ENCODE measurements at places on chromosomes 1 and 21.

- DNase-seq = no peak
Observed at GRCh38 chr21:19507682-19508260, 1104.2 kb upstream of the TMPRSS15 start.

DNA sequence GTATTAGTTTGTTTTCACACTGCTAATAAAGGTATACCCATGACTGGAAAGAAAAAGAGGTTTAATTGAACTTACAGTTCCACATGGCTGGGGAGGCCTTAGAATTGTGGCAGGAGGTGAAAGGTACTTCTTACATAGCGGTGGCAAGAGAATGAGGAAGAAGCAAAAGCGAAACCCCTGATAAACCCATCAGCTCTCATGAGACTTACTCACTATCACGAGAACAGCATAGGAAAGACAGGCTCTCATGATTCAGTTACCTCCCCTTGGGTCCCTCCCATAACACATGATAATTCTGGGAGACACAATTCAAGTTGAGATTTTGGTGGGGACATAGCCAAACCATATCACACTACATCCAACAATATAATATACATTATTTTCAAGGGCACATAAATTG is 145.7 kb upstream of the BARHL2 start:
- no peak for DNase-seq

DNA sequence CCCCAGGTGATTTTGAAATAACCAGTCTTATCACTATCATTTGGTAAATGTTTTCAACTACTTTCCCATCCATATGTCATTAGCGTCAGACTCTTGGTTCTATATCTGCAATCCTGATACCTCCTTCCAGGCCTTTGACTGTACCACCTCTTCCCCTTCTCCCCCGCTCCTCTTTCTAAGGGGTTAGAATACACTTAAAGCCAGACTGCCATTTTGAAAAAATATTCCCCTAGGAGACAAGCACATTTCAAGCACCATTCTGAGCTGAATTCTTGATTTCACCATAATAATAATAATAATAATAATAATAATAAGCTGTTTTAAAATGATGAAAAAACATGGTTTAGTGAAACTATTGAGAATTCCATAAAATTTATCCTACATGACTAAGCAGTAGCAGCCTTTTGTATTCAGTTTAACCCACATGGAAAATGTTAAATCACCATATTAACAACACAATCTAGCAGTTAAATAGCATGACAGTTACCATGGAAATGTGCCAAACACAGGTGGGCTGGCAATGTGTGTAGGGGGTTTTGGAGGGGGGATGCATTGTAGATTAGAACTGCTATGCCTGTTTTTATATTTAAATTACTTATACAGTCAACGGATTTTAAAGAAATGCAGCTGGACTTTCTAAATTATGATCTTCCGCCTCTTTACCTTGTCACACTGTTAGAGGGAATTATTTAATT is 480.2 kb upstream of the DEPDC1 start:
- no peak for DNase-seq

GRCh38 chr1:70961374-70961975 is 86.1 kb downstream of the PTGER3 start:
- no peak for DNase-seq

DNA sequence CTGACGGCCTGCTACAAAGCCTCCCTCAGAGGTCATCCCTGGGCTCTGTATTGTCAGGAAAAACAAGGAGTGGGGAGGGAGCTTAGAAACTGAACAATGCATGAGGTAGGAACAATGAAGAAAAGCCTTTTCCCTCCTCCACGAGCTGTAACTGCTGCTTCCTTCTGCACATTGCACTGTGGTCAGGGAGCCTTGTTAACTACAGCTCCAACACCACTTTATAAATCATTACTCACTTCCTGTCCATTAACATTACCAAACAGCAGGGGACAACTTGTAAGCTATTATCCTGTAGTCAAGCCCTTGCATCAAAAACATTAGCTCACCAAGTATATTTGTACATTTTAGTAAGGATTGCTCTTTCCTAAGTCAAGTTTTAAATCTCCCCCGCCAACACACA is 336.0 kb upstream of the NR5A2 start:
- no peak for DNase-seq

- DNase-seq = no peak
Observed at GRCh38 chr1:76901158-76901767, 34.0 kb downstream of the ST6GALNAC5 start.

GRCh38 chr1:114648503-114648902 is 21.3 kb downstream of the DENND2C start:
- DNase-seq = no peak

DNA sequence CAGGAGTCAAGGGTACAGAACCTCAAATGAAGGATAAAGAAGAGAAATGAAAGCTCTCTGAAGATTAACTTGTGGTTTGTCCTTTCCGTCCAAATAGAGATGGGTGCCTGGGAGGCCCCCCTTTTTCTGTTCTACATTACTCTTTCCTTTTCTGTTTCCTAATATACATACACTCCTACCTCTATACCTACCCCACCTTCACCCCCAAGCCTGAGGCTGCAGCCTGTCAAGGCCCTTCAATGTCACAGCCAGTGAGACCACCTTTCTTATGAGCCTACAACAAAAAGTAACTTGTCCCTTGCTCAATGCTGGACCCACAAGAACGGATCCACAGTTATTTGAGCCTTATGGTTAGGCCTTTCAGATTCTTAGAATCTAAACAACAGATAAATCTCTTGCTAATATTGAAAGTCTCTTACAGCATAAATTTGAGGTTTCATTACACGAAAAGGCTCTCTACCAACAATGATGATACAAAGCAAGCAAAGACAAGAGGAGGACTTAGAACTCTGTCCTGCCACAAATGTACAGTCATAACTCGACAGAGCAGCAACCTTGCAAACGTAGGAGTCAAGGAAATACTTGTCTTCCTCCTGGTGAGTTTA is 4.1 kb upstream of the TRAF3IP3 start:
- no peak for DNase-seq

- no peak for DNase-seq
Observed at GRCh38 chr1:14320518-14320917, 278.0 kb upstream of the KAZN start.

- no peak for DNase-seq
Observed at GRCh38 chr21:34112316-34113033, 39.1 kb downstream of the MRPS6 start.

Data from SIG-M5 (cell line).